Kidney epithelial cell (primary cell): ENCODE measurements at places on chromosomes 6 and 20. TPM values are rescaled to one million over a fixed set of nuclear protein-coding genes. Genes with fewer than 3 reads are reported as not detected.

GRCh38 chr6:49462599-49462926 lies 490 bp downstream of the MMUT start:
- no peak for DNase-seq

- DNase-seq, result no peak
Measured at GRCh38 chr6:117505311-117505710, 22.8 kb downstream of the DCBLD1 start.

GRCh38 chr6:89997456-89998445 lies 103.5 kb downstream of the GJA10 start:
- DNase-seq, result no peak

DNA sequence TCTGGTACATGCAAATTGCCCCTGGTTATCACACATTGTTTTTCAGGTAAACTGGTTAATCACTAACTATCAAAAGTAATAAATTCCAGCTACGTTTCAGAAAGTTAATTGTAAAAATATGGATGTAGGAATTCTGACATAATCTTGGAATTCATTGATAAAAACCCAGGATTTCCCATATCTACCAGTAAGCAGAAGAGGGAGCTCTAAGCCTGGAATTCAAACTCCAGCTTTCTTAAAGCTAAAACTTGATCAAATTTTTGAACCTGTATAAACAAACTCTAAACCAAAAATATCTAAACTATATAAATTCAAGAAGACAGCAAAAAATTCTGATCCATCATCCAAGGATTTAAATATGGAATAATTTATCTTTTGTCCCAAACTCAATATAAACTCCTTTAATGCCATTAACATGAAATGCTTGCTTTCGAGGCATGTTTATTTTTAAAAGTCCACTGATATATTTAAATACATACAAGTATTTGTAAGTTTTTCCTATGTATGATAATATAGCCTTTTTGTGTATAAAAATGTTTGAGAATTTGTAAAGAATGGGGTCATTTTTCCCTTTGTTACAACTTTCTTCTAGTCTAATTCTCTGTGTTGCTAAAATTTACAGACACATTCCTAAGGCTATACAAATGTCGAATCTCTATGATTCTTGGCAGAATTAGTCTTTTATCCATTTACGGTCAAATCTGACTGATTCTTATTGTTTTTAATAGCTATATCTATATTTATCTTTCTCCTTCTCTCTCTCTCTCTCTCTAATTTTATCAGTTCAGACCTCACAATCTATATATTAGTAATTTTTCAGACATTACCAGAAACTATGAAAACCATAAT lies 91.4 kb upstream of the RNF217 start:
- no peak for DNase-seq

DNA sequence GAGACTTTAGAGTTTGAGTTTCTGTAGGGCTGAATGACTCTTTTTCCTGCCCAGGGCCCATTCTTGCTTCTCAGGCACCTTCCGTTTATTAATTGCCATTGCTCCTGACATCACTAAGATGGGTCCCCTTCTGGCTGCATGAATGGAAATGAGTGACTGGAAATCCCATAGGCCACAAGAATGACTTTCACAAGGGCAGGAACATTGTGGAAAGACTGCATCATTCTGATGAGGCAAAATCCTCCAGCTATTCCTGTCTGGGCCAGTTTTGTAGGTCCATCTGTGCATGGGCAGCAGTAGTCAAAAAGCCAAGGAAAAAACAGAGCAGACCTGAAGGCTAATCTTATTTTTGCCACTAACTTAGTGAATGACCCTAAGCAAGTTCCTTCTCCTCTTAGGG lies 19.3 kb downstream of the TMEM74B start:
- DNase-seq, result no peak

- DNase-seq, result no peak
Measured at GRCh38 chr20:42795111-42795695, 394.5 kb downstream of the PTPRT start.

GRCh38 chr6:149320796-149321195 lies 3.3 kb downstream of the TAB2 start:
- DNase-seq, result no peak

CCN5 gene
- total RNA-seq, result not detected in 2 replicates

PGC gene
- not detected in 2 replicates for total RNA-seq

ADA gene
- total RNA-seq, result 18.1 and 19.2 TPM in 2 replicates
